ENCODE measurements at places on chromosomes 11 and 22. TPM values are rescaled to one million over a fixed set of nuclear protein-coding genes. Genes with fewer than 3 reads are reported as not detected.
A peak's percentile ranks its signal among the peaks of the same experiment; 100 is the strongest.

DNA sequence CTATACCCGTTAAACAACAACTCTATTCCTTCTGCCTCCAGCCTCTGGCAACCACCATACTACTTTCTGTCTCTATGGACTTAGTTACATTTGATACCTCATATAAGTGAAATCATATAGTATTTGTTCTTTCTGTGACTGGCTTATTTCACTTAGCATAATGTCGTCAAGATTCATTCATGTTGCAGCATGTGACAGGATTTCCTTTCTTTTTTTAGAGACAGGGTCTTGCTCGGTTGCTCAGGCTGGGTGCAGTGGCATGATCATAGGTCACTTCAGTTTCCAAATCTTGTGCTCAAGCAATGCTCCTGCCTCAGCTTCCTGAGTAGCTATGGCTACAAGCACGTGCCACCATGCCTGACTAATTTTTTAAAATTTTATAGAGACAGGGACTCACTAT, 29.4 kb upstream of the SORL1 start:
- no peak overlapping the region for H3K4me3 ChIP-seq
- H3K36me3 ChIP-seq: no peaks in the 10 kb centered on the region
- H3K4me1 ChIP-seq: peaks cover under 1% of the 10 kb centered on the region
- no peak for DNase-seq
- no peak overlapping the region for H3K27ac ChIP-seq

Gene FERMT3
- total RNA-seq: 66.6 TPM

GRCh38 chr11:82889133-82890001, 10.9 kb downstream of the PRCP start:
- no peaks in the 10 kb centered on the region for H3K4me1 ChIP-seq
- no peaks in the 10 kb centered on the region for H3K36me3 ChIP-seq
- no peak for DNase-seq

DNA sequence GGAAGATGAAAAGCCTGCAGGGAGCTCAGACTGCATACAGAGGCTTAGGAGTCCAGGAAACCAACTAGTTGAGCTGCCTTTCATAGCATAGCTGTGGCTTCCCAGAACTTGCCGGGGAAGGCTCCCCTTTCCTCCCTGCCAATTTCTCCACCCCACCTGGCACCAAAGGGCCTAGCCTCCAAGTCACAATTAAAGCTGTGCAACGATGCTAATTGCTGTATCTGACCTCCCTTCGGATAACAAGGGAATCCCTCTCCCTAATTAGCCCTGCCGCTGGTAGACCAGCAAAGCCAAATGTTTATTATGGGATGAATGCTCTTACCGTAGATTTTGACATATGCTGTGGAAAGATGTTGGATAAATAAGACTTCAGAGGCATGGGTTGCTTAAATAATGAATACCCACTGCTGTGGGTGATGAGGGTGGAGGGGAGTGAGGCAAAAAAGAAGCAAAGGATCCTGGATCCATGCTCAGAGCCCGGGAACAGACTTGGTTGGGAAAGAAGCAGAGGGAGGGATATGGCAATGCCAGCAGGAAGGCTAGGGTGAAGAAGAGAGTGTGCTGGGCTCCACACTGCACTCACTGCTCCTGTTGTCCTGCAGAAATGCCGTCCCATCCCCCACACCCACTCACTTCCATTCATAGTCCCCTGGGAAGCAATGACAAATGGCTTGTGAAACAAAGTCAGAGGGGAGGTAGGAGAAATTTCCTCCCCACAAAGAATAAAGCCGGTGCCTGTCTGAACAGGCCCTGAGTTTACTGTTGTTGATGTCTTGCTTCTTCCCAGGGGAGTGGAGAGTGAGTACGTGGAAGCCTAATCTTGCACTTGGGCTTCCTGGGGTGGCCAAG, 608.1 kb upstream of the CADM1 start:
- DNase-seq: no peak
- H3K27me3 ChIP-seq: no peaks in the 10 kb centered on the region
- no peaks in the 10 kb centered on the region for H3K4me1 ChIP-seq
- no peak overlapping the region for H3K4me3 ChIP-seq
- H3K36me3 ChIP-seq: no peaks in the 10 kb centered on the region

- H3K27me3 ChIP-seq: no peaks in the 10 kb centered on the region
- no peak overlapping the region for H3K27ac ChIP-seq
- DNase-seq: no peak
- no peaks in the 10 kb centered on the region for H3K4me1 ChIP-seq
- H3K4me3 ChIP-seq: no peak overlapping the region
These were observed 1289.4 kb downstream of the LRRC4C start for GRCh38 chr11:40170078-40170477.

DNA sequence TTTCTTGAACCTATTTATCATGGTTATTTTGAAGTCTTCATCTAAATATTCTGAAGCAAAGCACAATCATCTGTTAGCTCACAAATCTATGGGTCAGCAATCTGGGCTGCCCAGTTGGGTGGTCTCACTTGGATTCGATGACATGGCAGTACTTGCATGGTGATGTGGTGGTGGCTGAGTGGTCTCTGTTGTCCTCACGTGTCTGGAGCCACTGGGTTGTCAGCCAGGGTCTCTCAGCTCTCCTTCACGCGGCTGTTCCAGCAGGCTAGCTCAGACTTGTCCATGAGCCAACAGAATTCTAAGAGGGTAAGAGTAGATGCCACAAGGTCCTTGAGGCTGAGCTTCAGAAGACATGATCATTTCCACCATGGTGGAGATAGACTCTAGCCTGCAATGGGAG, 66.4 kb upstream of the KCNQ1OT1 start:
- DNase-seq: no peak
- no peak overlapping the region for H3K27ac ChIP-seq
- H3K27me3 ChIP-seq: no peaks in the 10 kb centered on the region
- H3K4me3 ChIP-seq: no peak overlapping the region
- H3K4me1 ChIP-seq: no peaks in the 10 kb centered on the region
- H3K36me3 ChIP-seq: no peaks in the 10 kb centered on the region

GRCh38 chr11:128734103-128734831, 40.4 kb downstream of the FLI1 start:
- no peak overlapping the region for H3K4me3 ChIP-seq
- H3K36me3 ChIP-seq: no peaks in the 10 kb centered on the region
- peaks cover 5% of the 10 kb centered on the region for H3K4me1 ChIP-seq

DNA sequence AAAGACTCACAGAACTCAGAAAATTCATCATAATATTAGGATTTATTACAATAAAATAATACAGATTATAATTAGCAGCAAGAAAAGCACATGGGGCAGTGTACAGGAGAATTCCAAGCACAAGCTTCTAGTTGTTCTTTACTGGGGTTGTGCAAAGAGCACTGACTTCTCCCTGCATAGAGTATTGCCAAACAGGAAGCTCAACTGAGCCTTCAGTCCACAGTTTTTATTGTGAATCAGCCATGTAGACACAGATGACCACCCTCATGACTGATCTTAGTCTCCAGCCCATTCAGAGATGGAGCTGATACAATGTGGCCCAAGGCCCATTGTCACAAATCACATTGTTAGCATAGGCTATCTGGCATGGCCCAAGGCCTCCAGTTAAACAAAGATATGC, 798.9 kb downstream of the KCNA4 start:
- H3K4me3 ChIP-seq: no peak overlapping the region
- no peak for DNase-seq
- no peaks in the 10 kb centered on the region for H3K27me3 ChIP-seq
- H3K36me3 ChIP-seq: no peaks in the 10 kb centered on the region
- no peak overlapping the region for H3K27ac ChIP-seq

- H3K27me3 ChIP-seq: no peaks in the 10 kb centered on the region
- no peaks in the 10 kb centered on the region for H3K4me1 ChIP-seq
- H3K4me3 ChIP-seq: no peak overlapping the region
- no peak overlapping the region for H3K27ac ChIP-seq
- DNase-seq: no peak
These were observed 10.1 kb upstream of the OR4A15 start for GRCh38 chr11:55357560-55358184.

GRCh38 chr22:41857155-41857859, 24.4 kb downstream of the SREBF2 start:
- no peaks in the 10 kb centered on the region for H3K36me3 ChIP-seq
- H3K27me3 ChIP-seq: no peaks in the 10 kb centered on the region
- DNase-seq: no peak

Gene TRIM34
- total RNA-seq: 6.9 TPM

Gene SAA1
- total RNA-seq: 6.5 TPM

GRCh38 chr11:116558504-116559211, 214.1 kb downstream of the BUD13 start:
- H3K4me3 ChIP-seq: no peak overlapping the region
- no peak overlapping the region for H3K27ac ChIP-seq
- H3K4me1 ChIP-seq: peaks cover 9% of the 10 kb centered on the region

DNA sequence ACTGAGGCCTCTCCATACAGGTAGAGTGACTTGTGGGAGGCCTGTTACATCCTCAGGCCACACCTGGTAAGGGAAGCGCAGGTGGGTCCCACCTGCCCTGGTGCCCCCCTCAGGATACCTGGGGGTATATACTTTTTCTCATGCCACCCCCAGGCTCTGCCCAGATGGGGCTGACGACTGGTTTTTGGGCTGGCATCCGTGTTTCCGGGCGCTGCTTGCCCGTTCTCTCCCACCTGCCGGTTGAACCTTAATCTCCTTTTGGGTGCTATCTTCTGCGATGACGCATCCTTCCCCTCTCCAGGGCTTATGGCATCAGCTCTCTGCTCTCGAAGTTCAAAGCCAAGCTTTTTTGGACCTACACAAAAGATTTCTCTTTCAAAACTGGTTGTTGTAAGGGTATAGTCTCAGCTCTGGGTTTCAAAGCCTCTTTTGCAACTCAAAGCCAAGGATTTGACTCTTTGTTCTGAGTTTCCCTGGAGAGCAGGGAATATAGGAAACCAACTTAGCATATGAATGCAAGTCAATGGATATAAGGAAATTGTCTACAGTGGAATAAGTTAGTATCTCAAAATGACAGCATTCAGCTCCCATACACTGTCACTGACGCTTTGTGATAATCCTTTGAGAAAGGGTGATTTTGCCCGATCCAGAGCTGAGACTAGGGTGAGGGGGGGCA, 8.6 kb upstream of the LRRC10B start:
- H3K36me3 ChIP-seq: no peaks in the 10 kb centered on the region
- H3K27ac ChIP-seq: no peak overlapping the region
- H3K4me1 ChIP-seq: no peaks in the 10 kb centered on the region

- H3K4me1 ChIP-seq: peaks cover 20% of the 10 kb centered on the region
- peak overlapping the region; percentile 45 for H3K27ac ChIP-seq
- no peaks in the 10 kb centered on the region for H3K27me3 ChIP-seq
These were observed 24.3 kb downstream of the FAM118A start for GRCh38 chr22:45334068-45334467.

GRCh38 chr11:5967708-5968107, 586 bp downstream of the OR56A5 start:
- H3K4me1 ChIP-seq: no peaks in the 10 kb centered on the region
- H3K4me3 ChIP-seq: no peak overlapping the region
- no peaks in the 10 kb centered on the region for H3K36me3 ChIP-seq
- H3K27ac ChIP-seq: no peak overlapping the region

DNA sequence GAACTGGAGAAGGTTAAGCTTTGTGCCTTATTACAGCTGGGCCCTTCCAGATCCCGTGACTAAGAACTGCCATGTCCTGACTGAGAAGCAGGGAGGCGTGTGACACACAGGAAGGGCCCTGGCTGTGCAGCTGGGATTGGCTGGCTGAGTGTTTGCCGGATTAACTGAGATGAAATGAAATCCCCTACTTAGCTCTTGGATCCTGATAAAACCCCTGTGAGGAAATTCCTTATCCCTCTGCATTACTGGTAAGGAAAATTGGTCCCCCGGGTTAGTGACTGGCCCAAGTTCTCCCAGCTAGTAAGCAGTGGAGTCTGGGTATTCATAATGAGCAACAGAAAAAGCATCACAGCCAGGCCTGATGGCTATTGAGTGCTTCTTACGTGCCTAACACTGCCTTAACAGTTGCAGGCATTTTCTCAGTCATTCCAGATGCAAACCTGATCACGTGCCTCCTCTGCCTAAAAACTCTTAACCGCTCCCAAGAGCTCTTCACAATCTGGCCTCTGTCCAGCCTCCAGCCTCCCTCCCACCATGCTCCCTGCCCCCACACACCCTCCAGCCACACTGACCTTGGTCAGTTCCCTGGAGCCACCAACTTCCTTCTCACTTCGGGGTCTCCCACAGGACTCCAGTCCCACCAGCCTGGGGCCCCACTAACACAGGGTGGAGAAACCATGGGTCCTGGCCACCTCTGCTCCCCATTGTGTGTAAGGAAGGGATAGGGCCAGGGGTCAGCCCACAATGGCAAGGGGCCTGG, 37.8 kb downstream of the ARRB1 start:
- DNase-seq: no peak
- H3K4me3 ChIP-seq: no peak overlapping the region
- H3K27me3 ChIP-seq: no peaks in the 10 kb centered on the region
- H3K27ac ChIP-seq: no peak overlapping the region
- H3K36me3 ChIP-seq: no peaks in the 10 kb centered on the region

DNA sequence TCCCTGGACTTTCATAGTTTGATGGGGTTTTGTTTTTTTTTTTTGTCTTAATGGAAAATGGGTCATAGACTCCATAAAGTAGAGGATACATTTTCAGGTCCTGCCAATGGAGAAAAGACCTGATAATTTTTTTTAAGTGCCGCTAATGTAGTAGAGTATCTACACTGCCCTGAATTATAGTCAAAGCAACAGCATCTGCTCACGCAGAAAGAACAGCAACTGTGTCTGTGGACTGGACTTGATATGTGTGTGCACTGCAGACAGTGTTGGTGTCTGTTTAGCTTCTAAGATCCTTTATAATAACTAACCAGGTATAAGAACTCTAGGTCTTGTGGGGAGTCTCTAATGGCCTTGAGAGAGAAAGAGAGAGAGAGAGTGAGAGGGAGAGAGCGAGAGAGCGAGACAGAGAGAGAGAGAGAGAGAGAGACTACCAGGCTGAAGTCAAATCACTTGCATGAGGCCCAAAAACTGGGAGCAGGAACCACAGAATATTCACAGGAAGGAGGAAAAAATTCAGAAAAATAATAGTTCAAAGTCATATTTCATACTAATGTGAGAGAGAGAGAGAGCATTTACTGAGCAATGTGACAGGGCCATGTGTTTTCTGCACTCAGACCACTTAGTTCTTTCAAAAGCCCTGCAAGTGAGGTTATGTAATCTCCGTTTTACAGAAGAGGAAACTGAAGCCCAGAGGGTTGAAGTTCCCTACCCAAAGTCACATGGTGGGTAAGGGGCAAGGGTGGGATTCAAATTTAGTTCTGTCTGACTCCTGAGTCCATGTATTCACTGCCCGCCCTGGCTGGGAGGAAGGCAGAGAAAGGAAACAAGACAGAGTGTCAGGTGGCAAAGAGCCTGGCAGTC, 8.6 kb upstream of the MIAT start:
- H3K4me3 ChIP-seq: no peak overlapping the region
- H3K36me3 ChIP-seq: no peaks in the 10 kb centered on the region

- H3K27ac ChIP-seq: no peak overlapping the region
- H3K27me3 ChIP-seq: no peaks in the 10 kb centered on the region
- no peaks in the 10 kb centered on the region for H3K4me1 ChIP-seq
- H3K36me3 ChIP-seq: no peaks in the 10 kb centered on the region
These were observed 60.1 kb downstream of the TRPC6 start for GRCh38 chr11:101523634-101524260.

- no peaks in the 10 kb centered on the region for H3K27me3 ChIP-seq
- H3K4me1 ChIP-seq: no peaks in the 10 kb centered on the region
- DNase-seq: no peak
These were observed 29.7 kb downstream of the CCT8L2 start for GRCh38 chr22:16562711-16563554.

- peaks cover 7% of the 10 kb centered on the region for H3K4me1 ChIP-seq
- peaks cover 4% of the 10 kb centered on the region for H3K27me3 ChIP-seq
- H3K4me3 ChIP-seq: peak overlapping the region; percentile 46
These were observed 28.1 kb upstream of the FBXO3 start for GRCh38 chr11:33802194-33802950.

Measured in thoracic aorta (tissue), 2 donors.